Dorsolateral prefrontal cortex (tissue), 122 donors: ENCODE measurements at places on chromosomes 4 and X. TPM values are rescaled to one million over a fixed set of nuclear protein-coding genes. Genes with fewer than 3 reads are reported as not detected.

TMEM31 gene
- total RNA-seq: not detected

TMSB15B gene
- 7.4 TPM for total RNA-seq

UGT2B10 gene
- total RNA-seq: not detected

AFF2 gene
- 30.4 TPM for total RNA-seq

PLAC8 gene
- 4.9 TPM for total RNA-seq

POU3F4 gene
- total RNA-seq: 2.9 TPM

ARMCX4 gene
- 48.4 TPM for total RNA-seq

MAGEA4 gene
- not detected for total RNA-seq

ENPEP gene
- 2.3 TPM for total RNA-seq

TBC1D8B gene
- total RNA-seq: 4.8 TPM

CTAG2 gene
- not detected for total RNA-seq
